Heart left ventricle (tissue), 16 donors: ENCODE measurements at places on chromosomes 11 and 22. TPM values are rescaled to one million over a fixed set of nuclear protein-coding genes. Genes with fewer than 3 reads are reported as not detected.

DNA sequence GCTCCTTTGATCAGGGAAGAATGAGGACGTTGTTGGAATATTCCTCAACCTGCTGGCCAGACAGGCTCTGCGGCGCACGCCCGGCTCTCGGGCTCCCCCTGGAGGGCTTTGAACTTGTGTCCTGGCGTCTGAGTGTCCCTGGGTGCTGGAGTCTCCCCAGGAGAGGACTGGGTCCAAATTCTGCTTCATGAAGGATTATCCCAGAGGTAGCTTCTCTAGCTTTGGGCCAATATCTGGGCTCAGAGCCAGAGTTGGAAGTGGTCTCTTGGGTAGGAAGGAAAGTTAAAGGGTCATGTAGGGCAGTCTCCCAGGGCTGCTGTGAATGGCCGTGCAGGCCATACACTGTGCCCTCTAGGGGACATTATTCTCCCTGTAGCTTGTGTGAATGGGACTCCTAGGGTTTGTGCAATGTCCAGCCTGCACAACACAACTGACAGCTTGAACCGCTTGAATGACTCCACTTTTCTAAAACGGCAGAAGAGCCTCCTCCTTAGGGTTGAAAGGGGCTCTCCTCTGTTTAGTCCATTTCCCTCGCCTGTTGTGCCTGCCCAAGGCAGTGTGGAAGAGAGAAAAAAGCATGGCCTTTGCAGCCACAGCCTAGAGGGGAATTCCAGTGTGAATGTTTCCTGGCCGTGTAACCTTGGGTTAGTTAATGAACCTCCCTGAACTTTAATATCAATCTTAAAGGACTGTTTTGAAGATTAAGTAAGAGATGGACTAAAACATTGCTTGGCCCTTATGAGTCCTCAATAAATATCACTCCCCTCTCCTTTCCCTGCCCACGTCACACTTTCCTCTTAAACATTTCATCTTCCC is 111.2 kb upstream of the THY1 start:
- DNase-seq, result peak; percentile 49

DNA sequence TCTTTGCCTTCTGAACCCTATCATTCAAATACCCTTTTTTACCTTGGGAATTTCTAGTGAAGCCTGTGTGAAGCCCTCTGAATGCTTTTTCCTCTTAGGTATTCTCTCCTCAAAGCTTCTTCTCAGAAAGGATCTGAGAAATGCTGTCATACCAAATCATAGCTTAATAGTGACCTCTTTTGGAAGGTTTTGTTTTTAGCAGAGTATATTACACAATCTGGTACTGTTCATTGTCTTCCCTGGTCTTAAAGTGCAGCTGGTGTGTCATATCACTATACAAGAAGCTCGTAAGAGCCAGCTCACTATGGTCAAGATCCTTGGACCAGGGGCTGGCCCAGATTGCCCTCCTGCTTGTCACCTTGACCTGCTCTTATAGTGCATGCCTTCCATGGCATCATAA is 204.4 kb upstream of the ANO5 start:
- DNase-seq, result no peak

DNA sequence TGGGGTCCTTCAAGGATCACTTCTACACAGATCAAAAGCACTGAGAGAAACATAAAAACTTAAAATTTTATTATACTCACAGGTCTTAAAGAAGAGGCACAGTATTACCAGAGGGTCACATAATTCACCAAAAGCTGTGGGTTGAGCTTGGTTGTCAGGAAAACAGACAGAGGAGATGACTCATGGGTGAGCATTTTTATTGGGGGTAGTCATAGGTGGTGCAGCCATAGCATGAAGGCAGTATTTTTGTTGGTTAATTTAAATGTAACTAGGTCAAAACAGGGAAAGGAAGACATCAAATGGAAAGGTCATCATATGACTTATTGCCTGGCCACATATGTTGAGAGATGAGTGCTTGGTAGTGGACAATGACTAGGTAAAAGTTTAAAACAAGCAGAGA is 24.2 kb downstream of the OR5B17 start:
- DNase-seq, result no peak

GRCh38 chr11:12860827-12861226 is 148.3 kb upstream of the RASSF10 start:
- no peak for DNase-seq

The TM7SF2 gene
- 17.6 TPM for polyA plus RNA-seq

The PKDREJ gene
- 0.03 TPM for polyA plus RNA-seq

- no peak for DNase-seq
These were observed 199.7 kb downstream of the CTTN start for GRCh38 chr11:70597751-70598625.

The PACSIN3 gene
- polyA plus RNA-seq, result 282 TPM
